Naive B cell (primary cell): ENCODE measurements at places on chromosomes 11 and 22. TPM values are rescaled to one million over a fixed set of nuclear protein-coding genes. Genes with fewer than 3 reads are reported as not detected.

- no peak for DNase-seq
Measured at GRCh38 chr11:119593346-119593745, 135.7 kb downstream of the NECTIN1 start.

DNA sequence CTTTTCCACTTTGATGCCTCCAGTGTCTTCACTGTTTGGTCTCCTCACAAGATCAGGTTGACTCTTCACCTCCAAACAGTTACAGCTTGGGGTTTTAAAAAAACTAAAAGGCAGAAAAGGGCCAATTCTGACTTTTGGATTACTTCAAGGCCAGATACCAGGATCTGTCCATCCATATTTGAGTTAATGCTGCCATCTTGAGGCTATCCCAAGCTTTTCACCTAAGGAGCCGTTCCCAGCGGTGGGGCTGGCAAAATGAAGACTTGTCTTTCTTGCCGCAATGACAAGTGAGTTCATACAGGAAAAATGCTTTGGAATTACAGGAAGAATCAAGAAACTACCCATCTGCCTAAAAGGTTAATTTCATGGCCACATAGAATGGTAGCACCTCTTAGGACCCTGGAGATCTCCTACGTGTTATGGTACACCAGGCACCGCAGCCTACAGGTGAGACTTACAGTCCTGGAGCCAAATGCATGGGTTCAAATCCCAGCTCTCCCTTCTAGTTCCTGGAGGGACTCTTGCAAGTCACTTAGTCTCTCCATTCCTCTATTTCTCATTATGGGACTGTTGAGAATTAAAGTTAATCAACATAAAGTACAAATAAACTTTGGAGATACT is 6.0 kb upstream of the OR5B21 start:
- no peak for DNase-seq

DNA sequence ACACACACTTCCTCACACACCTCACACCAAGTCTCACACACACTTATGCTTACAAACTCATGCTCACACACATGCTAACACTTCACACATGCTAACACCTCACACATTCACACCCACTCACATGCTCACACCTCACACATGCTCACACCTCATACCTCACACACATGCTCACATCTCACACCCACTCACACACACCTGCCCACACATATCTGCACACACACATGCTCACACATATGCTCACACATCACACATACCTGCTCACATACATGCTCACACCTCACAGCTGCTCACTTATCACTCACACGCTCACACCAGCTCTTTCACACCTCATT is 4.5 kb upstream of the MYBPC3 start:
- no peak for DNase-seq

- DNase-seq, result no peak
Measured at GRCh38 chr11:17692931-17693330, 26.4 kb upstream of the MYOD1 start.

DNA sequence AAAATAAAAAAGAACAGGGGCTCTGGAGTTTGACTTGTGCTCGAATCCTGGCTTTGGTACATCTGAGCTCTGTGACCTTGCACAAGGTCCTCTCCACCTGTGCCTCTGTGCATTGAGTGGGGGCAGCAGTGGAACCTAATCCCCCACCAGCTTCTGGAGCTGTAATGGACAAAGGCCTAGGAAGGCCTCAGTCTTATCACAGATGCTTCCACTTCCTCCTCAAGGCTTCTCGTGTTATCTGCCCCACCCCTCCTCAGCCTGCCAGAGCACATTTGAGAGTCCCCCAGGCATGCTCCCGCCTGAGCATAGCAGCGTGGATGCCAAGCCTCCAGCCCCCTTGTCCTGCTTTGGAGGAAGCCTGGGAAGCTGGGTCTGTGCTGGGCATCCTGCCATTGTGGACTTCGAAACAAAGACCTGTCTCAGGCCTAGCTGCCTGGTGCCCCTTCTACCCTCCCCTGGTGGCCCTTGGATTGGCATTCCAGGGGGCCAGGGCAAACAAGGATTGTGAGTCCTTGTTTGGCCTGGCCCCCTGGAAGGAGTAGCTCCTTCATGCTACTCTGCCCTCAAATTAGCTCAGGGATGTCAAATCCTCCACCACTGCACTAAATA is 15.0 kb downstream of the SLC35E4 start:
- no peak for DNase-seq

- DNase-seq, result no peak
Measured at GRCh38 chr11:7494086-7494745, 8.9 kb downstream of the OLFML1 start.

DNA sequence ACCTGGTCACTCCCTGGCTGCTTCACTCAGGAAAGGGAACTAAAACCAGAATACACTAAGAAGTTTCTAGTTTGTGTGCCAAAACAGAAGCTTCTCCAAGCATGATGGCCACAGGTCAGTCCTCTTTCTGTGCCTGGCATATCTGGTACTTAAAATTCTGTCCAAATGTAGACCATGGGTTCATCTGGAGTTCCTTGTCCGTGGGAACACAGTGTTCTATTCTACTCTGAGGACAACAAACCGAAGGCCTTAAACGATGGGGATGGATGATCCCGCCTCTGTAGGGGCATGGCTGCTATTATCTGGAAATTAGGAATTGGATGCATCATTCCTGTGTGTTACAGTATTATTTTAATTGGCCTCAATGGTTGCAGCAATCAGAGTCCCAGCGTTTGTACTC is 6.1 kb upstream of the DLAT start:
- no peak for DNase-seq

GRCh38 chr11:134237557-134237922 is 13.1 kb downstream of the VPS26B start:
- no peak for DNase-seq

- DNase-seq, result no peak
Measured at GRCh38 chr11:102994105-102994504, 38.6 kb upstream of the MMP13 start.

DNA sequence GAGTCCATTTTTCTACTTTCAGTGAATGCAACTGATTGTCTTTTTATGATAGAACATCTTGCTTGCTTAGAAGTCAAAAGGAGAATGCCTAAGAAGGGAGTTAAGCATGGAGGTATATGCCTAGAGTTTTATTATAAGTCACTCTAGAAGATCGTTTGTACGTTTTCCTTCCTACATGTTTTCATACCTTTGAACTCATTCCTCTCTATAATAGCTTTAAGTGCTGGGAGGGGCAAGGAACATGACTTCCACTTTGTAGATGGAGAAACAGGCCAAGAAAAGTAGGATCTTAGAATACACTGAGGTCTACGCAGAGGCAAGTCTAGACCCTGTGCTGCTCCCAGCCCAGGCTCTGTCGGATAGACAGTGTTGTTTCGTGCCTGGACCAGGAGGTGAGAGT is 114.3 kb downstream of the ZBTB16 start:
- DNase-seq, result no peak

DNA sequence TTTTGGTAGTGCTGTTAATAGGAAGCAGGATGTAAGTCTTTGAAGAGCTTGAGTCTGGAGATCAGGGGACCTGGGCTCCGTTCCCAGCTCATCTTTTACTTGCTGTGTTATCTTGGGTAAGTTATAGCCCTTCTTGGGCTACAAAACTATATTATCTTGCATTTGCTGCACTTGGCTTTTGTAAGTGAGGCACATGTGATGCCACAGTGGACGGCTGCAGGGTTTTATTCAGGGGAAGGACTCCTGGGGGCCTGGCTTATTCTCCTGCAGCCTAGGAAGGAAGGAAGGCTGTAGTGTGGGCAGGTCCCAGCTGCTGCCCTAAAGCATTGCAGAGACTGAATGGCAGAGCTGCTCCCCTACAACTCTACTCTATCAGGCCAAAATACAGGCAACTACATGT is 6.4 kb downstream of the CD82 start:
- no peak for DNase-seq

- no peak for DNase-seq
Measured at GRCh38 chr22:38638216-38638615, 18.0 kb downstream of the FAM227A start.

PANX2 gene
- not detected for polyA plus RNA-seq

OR2D2 gene
- polyA plus RNA-seq, result not detected
